ENCODE measurements at places on chromosomes 4 and X.

GRCh38 chr4:128153800-128154199, 92.7 kb downstream of the LARP1B start:
- no peak for DNase-seq

DNA sequence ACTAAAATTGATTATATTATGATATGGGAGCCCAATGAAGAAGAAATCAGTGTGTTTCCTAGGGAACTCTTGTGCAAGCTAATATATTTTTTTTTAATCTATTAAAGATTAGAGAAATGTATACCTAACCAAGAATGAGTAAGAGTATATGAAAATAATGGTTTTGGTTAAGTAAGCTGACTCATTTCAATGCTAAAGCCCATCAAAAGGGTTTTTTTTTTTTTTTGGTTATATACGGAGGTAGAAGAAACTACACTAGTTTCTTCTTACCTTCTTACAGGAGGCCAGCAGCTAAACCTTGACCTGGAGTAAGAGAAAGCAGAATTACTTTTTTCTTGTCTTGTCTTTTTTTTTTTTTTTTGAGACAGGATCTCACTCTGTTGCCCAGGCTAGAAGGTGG, 27.5 kb downstream of the RUFY3 start:
- DNase-seq: no peak

GRCh38 chr4:179762840-179763239, 2320.6 kb upstream of the AGA start:
- no peak for DNase-seq

DNA sequence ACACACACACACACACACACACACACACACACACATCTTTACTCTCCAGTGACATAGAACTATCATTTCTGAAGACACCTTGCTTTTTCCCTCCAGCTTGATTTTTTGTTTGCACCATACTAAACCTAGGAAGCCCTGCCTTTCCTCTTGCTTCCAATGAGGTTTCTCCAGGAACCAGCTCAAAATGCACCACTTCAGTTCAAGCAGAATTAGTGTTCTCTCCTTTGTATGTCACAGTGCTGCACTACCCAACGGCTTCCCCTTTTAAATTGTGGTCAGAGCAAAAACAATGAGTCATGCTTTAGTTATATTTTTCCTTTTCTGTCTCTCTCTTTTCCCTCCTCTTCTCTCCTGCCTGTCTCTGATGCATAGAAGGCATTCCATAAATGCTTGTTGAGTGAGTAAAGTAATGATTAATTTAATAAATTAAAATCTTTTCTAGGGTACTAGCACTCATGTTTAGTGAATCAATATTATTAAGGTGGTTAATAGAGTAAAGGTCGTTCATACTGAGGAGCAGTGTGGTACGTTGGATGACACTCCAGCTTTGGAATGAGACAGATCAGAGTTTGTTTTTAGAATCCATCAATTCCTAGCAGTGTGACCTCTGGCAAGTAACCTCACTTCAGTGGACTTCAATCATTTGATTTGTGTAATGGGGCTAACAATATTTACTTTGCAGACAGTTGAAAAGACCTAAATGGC, 5.9 kb downstream of the RTL3 start:
- DNase-seq: no peak

DNA sequence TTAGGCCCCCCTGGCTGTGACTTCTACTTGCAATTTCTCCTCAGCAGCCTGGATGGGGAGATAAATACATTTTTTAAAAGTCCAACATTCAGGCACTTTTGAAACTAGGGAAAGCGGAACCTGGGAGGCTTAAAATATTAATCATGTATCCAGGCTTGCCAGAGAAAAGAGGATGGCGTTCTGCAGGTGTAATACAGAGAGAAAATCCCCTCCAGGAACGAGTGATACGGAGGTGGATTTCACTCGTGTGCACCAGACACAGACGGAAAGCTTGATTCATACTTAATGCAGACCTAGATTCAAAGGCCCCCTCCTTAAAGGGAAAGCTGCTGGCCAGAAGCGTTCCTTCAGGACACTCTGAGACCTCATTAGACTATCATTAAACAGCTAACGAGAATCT, 354.0 kb upstream of the BOD1L1 start:
- DNase-seq: no peak

DNA sequence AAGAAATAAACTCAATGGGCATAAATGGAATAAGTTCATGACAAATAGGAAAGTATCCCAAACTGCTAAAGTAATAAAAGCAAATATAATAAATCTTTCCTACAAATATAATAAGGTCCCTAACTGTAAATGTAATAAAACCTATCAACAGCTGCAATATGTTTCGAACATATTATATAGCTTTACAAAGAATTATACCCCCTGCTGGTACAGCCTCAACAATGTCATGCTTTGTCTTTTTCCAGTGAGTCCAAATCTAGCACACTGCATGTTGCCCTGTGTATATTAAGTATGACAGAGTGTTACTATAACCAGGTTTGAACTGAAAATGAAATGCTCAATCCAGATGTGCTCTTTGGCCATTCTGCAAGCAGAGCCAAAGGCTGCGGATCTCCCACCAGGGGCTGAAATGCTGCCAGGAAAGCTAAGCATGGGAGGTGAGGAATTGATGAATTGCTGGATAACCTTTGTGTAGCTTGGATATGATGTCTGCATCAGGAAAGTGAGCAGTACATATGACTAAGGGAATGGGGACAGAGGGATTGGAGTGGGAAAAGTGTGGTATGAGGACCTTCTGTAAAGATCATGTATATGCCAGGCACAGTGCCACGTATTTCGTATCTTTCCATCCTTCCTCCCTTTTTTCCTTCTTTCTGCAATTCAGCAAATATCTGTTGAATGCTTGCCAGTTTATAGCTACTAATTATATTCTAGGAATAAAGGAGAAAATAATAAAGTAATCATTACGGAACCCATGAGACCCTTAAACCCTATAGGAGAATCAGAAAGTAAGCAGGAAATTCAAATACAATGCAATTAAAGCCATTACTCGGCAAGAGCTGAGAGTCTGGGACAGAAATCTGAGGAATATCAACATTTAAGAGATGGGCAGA, 954.6 kb upstream of the LCORL start:
- no peak for DNase-seq

DNA sequence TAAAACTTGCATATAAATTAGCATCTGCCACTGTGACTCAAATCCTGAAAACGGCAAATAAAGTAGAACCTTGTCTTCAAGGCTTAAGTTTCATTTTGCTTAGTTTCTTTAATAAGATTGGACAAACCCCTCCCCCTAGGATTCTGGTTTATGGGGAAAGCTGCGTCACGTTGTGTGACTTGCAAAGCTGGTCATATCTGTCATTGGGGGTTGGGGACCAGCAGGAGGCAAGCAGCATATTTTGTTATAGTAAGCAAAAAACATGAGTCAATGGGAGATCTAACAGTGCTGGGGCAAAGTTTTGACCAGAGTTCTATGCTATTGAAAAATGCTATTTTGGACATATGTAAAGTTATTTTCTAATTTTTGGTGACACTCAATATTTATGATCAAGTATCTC, 407.3 kb downstream of the PCDH18 start:
- no peak for DNase-seq

Data from NCI-H187 treated with DMSO at 0.1 percent for 48 hours (cell line).